GM06990 (cell line): ENCODE measurements at places on chromosomes 12 and 14.
A peak's percentile ranks its signal among the peaks of the same experiment; 100 is the strongest.

GRCh38 chr12:96495841-96496545, 6.6 kb downstream of the CFAP54 start:
- peak; percentile 11 for DNase-seq

DNA sequence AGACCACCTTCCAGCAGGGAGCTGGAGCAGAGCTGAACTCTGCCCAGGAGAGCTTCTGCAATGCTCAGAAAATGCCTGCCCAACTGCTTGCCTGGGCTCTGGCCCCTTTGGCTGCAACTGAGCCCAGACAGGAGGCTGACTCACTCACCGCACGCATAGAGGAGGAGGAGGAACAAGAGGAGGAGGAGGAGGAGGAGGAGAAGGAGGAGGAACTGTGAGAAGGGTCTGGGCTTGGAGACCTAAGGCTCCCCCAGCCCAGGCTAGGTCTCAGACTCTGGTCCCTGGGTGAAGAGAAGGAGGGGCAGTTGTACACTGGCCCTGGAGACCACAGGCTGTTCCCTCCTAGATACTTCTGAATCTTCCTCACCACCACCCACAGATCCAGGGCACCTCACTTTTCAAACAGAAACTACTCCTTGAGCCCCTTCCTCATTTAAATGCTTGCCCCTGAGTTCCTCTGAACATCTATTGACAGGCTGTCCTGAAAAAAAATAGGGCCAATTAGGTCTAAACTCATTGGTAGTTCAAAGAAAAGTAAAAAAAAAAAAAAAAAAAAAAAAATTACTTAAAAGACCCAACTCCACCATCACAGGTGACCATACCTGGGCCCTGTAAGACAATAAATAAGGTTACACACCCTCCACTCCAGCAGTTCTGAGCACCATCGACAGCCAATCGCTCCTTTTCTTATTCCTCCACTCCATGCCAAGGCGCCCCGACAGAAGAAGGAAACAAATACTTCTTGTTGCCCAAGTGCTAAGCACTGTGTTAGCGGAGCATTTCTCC, 674 bp downstream of the VDR start:
- no peak for DNase-seq

GRCh38 chr12:125329239-125330102, 264.2 kb downstream of the AACS start:
- DNase-seq: no peak

DNA sequence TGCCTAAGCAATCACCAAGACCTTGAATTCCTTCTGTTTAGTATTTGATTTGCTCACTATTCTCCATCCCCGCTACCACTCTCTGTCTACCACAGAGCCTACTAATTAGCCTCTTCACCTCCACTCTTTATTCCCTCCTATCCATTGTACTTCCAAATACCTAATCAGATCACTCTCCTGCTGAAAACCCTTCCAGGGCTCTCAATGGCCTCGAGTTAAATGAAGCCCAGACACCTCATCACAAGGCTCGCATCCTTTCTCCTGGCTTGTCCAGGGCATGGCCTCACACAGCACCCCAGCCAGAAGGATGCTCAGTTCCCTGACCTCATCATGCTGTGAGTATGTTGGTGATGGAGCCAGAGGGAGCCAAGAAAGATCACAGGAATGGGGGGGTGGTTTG, 71.4 kb upstream of the PRMT8 start:
- no peak for DNase-seq

- no peak for DNase-seq
These were observed 175.5 kb downstream of the PTPRO start for GRCh38 chr12:15497671-15498292.

- no peak for DNase-seq
These were observed 21.8 kb downstream of the CCNK start for GRCh38 chr14:99502989-99503421.

DNA sequence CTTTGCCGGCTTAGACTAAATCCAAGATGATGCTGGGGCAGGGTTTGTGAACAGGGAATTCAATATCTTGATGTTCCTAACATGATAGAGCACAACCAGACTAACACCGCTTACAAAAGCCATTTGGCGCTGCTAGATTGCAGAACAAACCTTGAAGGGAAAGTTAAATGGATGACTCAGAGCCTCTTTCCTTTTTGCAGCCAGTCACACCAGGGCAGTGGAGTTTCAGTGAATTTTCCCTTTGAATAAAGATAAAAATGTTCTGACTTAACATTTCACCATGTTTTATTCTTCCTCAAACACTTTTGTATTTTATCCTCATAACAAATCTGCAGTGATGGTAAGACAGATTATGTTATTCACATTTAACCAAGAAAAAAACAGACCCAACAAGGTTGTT, 47.3 kb downstream of the PDE6H start:
- no peak for DNase-seq

DNA sequence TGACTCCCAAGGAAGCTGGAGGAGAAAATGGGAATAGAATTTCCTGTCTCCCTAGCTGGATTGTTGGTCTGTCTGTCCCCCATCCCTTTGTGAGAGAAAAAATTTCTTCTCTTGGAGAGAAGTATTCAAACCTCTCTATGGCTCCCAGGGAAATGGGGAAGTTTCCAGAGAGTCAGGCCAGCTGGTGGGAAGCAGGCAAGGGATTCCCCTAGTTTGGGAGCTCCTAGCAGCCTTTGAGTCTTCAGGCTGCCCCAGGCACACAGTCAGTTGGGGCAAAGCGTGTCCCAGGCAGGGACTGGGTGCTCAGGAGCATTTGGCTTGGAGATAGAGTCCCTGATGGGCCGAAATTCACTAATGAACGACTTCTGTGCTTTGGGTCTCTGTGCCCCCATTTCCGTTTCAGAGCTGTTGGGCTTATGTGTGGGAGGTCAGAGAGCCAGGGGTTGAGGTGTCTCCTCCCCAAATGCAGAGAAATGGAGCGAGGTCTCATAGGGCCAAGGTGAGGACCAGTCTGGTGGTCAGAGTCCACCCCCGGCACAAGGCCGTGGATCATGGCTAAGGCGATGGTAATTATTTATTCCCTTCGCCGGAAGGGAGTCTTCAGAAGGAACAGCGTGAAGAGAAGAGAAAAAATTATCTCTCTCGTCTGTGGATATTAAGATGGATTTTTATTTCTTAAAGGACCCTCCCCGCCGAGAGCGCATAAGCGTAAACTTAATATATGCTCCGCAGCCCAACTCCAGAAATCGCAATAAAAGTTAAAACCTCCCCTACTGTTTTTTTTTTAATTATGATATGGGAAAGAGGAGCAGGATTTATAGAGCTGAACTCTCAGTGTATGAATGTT, 6.6 kb upstream of the HOXC9 start:
- no peak for DNase-seq
